ENCODE measurements at places on chromosomes 1 and 21.

GRCh38 chr1:168112673-168113305 is 23.9 kb downstream of the GPR161 start:
- no peak for DNase-seq

- peak; percentile 38 for DNase-seq
These were observed 35.8 kb downstream of the EPHX1 start for GRCh38 chr1:225845571-225846259.

- DNase-seq = no peak
These were observed 28.4 kb downstream of the CHML start for GRCh38 chr1:241611736-241612135.

- no peak for DNase-seq
These were observed 128.0 kb downstream of the ACTL8 start for GRCh38 chr1:17883136-17883535.

GRCh38 chr1:178344513-178345091 is 152.2 kb downstream of the CLEC20A start:
- DNase-seq = no peak

DNA sequence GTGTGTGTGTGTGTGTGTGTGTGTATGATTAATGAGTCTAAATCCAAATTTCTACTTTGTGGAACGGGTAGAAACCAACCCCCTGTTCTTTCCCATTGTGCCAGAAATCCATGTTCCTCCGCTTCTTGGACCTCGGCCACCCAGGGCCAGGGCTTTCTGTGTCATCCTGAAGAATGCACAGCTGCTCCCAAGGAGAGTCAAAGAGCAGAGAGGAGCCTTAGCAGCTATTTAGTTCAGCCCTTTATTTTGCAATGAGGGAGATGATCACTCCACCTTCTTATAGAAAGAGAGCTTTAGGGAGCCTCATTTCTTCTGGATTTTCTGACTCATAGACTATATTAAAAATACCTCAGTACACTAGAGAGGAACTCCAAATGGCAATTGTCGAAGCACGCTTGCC is 489.3 kb upstream of the VAMP3 start:
- no peak for DNase-seq

DNA sequence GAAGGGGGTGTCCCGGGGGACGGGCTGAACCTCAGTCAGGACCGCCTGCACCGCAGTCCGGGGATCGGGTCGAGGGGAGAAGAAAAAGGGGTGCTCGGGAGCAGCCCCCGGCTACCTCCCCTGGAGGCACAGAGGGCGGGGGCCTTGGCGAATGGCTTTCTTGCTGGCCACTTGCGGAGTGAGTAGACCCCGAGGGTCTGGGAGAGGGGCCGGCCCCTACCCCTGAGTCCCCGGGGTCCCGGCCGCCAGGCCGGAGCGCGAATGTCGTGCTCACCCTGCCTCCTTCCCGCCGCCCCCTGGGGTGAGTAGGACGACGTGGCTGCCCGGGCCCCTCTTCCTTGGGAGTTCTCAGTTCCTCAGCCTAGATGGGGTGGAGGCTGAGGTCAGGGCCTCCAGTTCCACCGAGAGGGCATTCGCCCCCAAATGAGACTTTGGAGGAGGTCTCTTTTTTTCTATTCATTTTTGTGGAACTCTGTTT is 113.0 kb downstream of the OSBPL9 start:
- no peak for DNase-seq

DNA sequence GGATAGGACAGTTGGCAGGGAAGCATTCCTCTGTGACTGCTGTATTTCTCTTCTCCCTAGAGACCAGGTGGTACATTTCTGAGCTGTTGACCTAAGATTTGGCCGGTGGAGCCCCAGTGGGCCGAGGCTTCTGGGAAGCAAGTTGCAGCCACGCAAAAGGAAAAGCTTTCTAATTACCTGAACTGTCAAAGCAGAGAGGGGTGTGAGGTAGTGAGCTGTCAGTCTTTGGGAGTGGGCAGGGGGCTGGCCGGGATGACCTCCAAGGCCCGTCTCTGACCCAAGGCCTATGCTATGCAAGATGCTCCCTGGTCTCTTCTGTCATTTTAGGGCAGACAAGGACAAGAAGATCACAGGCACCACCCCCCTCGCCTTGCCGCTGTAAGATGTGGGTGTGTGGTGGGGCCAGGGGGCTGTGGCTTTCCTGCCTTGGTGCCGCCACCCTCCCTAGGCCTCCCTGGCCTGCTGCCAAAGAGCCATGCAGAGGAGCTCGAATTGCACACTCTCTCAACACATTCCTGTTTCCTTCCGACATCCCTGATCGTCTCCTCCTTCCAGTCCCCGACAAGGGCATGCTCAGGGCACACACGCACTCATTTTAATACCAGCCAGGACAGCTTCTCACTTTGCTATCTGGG is 7.7 kb downstream of the PADI1 start:
- peak; percentile 78 for DNase-seq

GRCh38 chr1:167551362-167551761 is 2.2 kb downstream of the CREG1 start:
- no peak for DNase-seq

- no peak for DNase-seq
These were observed 389.8 kb upstream of the ADGRL2 start for GRCh38 chr1:81410941-81411340.

DNA sequence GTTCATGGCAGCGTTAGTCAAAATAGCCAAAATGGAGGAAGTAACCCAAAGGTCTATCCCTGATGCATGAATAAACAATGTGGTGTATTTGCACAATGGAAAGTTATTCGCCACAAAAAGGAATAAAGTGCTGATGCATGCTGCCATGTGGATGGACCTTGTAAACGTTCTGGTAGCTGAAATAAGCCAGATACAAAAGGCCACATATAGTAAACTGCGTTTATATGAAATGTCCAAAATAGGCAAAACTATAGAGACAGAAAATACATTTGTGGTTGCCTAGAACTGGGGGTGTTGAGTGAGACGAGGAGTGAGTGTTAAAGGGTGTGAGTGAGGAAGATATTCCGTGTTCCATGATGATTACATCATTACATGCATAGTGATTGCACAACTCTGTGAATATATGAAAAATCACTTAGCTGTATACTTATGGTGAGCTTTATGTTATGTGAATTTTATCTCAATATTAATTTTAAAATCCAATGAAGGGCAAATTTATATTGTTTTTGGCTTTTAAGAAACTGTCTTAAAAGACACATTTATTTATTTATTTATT is 321.3 kb downstream of the KIF26B start:
- DNase-seq = no peak

DNA sequence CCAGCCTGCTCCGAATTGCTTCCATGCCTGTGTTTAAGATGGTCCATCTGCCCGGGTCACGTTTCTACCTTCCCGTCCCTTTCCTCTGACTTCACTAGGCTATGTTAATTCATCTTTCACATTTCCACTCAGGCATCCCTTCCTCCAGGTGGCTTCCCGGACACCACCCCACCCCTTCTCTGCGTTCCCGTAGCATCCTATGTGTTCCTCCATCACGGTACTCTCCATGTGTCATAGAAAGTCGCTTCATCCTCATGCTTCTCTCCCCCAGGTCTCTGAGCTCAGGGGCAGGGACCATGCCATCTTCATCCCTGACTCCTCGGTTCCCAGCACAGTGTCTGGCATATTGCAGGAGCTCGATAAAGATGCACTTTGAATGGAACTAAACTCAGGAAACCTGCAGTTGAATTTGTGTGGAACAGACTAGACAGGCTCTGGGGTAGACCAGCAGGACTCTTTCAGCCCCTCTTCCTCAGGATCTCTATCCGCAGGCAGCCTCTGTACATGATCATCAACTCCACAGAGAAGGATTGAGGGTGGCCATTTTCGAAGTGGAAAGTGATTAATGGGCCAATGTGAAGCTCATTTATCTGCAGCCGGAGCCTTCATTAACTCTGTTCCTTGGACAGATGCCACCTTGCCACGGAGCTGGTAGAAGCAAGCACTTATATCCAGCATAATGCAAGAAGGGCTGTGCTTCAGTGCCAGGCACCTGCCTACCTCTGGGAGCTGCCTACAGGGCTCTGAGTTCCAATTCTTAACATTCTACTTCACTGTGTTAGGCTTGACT is 9.1 kb downstream of the C1orf226 start:
- DNase-seq = no peak

GRCh38 chr1:167440776-167441175 is 77.6 kb downstream of the CD247 start:
- no peak for DNase-seq

DNA sequence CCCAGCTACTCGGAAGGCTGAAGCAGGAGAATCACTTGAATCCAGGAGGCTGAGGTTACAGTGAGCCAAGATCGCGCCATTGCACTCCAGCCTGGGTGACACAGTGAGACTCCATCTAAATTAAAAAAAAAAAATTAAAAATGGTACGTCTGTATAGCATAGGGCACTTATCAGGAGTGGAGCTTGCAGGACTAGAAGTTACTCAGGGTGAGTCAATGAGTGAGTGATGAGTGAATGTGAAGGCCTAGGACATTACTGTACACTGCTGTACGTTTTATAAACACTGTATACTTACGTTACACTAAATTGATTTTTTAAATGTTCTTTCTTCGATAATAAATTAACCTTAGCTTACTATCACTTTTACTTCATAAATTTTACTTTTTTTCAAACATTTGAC is 183.6 kb downstream of the NR5A2 start:
- no peak for DNase-seq

GRCh38 chr1:98327220-98327861 is 334.2 kb upstream of the SNX7 start:
- DNase-seq = no peak

DNA sequence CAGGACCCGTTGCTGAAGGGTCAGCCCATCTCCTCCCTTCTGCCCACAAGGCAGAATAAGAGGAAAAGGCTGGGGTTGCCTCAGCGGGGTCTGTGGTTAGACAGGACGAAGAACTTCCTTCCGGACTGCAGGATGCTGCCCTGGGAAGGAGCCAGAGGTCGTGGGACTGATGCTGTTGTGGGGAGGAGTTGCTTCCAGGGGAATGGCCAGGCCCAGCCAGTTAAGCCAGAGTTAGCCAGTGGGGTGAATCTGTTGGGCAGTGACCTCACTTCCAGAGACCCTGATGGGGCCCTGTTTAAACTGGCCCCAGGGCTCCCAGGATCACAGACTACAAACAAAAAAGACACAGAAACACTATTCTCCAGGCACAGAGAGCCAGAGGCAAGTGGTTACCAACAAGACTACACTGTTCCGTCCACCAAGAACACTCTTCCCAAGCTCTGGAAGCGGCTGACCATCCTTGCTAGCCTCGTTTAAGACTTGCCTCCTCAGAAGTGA is 13.0 kb downstream of the FAM229A start:
- no peak for DNase-seq

DNA sequence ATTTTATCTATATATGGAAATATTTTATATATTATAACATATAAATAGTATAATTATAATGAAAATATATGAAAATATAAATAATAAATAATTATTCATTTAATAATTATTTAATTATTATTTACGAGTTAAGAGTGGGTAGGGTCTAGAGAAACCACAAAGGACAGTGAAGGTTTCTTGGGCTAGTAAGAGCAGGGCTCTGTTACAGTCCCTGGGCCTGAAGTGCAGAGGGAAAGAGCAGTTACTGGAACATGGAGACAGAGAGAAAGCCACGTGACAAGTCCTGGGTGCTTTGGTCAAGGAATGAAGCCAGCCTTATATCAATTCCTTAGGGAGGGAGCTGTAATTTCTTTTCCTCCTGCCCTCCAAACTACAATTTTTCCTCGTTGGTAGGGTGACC is 117.2 kb upstream of the OLIG2 start:
- no peak for DNase-seq

DNA sequence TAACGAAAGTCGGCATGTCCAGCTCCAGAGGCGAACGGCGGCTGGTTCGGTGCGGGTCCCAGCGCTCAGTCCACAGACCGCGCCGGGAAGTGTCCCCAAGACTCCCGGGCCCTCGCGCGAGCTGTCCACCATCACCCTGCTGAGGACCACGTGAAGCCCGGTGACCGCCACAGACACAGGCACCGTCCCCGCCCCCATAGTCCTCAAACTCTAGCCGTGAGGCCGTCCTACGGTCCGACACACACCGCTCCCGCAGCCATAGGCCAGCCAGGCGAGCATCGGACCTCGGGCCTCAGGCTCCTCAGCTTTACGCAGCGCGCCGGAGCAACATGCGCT is 535 bp downstream of the SETD4 start:
- DNase-seq = no peak

- DNase-seq = no peak
These were observed 87.6 kb downstream of the GFI1 start for GRCh38 chr1:92399076-92399475.

- DNase-seq = no peak
These were observed 16.2 kb upstream of the TP53BP2 start for GRCh38 chr1:223861904-223862303.
